HL-60 (cell line): ENCODE measurements at places on chromosomes 16 and 17.

DNA sequence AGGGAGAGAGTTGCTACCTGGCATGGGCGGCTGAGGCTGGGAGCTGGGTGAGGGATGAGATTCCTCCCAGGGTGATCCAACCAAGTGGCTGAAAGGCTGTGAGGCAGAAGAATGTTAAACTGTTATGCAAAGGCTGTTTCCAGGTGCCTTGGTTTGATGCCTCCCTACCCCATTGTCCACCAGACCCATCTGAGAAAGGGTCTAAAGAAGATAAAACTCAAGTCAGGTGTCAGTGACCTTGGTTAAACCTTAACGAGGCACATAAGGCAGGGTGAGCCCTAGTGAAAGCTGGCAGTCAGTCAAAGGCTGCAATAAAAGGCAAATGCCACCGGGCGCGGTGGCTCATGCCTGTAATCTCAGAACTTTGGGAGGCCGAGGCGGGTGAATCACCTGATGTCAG, 23.8 kb downstream of the LDHD start:
- DNase-seq: no peak

GRCh38 chr17:13393841-13394710, 207.7 kb downstream of the HS3ST3A1 start:
- no peak for DNase-seq

DNA sequence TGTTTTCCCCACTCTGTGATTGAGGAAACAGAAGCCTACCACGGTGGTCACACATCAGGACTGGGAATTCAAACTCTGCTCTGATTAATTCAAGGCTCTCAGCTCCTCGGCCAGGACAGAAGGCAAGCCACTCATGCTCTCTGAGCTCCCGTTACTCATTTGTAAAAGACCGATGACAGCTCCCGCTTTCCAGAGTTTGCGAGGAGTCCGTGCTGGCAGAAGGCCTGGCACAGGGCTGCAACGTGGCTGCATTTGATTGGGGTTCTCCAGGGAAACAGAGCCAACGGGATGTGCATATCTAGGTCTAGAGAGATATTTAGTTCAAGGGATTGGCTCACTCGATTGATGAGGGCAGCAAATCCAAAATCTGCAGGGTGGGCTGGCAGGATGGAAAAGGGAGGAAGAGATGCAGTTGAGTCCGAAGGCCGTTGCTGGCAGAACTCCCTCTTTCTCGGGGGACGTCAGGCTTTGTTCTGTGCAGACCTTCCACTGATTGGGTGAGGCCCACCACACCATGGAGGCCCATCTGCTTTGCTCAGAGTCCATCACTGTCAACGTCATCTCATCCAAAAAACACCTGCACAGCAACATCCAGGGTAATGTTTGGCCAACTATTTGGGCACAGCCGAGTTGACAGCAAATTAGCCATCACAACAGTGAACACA, 215.5 kb upstream of the RPL38 start:
- DNase-seq: no peak

DNA sequence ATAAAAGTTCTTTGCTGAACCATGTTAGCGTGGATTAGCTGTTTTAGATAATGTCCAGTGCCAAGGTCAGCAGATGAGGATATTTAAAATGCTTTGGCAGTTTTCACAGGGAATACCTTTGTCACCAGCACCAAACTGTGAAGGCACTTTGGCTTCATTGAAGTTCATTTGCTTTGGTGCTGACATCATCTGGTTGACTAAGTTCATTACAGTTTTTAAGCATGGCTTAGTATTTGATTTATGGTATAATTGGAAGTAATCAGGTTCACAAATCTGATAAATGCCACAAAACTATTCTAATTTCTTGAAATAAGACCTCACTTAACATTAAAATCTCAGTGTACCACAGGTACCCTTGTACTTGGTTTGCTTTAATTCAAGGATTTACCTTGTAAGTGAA, 4.3 kb downstream of the GID4 start:
- no peak for DNase-seq

DNA sequence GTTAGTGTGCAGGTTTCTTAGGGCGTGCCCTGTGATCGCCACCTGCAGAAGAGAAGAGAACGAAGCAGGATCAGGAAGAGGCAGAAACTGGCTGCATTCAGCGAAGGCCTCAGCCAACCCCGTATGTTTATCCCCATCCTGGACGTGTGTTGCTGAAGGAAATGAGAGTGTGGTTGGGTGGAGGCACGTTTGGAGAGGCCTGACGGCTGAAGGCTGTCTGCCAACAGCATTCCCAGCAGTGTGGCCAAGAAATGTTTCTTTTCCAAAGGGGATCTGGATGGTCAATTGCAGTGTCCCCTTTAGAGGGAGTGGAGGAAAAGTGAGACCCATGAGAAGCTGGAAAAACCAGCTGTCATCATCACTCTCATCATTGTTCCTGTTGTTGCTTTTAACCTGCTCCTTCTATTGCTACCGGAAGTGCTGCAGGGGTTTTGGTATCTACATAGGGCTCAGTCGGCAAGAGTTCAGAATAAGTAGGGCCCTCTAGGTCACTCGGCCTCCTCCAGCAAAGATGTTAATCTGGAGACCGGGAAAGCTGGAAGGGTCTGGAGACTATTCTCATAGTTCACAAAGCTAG, 46.5 kb upstream of the SLC47A1 start:
- no peak for DNase-seq

GRCh38 chr17:63946440-63947363, 14.6 kb upstream of the CD79B start:
- peak; percentile 72 for DNase-seq

DNA sequence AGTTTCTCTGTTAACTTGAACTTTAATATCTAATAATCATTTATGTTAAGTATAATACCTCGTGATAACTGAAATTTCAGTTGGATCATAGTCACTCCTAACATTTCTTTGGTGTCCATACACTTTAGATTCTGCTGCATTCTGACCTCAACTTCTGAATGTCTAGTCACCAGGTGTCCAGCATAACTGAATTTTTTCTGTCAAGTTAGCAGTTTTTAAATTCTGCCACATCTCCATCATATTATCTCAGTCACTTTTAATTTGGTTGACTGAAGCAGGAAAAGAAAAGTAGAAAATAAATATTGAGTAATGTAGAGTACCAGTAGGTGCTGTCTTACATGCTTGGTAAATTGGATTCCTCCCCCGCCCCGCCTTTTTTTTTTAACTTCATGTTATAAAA, 128.6 kb downstream of the TANC2 start:
- DNase-seq: no peak

DNA sequence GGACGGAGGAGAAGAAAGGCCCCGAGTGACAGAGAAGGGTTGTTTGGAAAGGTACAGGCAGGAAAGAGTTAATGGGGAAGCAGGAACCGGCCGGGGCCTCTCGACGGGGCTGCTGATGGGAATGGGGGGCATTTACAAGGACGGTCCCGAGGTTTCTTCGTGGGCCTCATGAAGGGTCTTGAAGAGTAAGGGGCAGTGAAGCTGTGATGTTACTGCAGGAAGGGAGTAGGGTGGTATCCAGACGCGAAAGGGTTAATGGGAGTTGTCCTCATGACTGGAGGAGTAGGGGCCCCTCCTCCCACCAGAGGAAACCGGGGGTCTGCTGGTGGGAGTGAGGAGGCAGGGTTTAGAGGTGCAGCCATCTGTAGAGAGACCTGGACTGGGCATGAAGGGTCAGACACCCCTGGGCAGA, 481 bp downstream of the PDK2 start:
- DNase-seq: no peak

GRCh38 chr16:66728117-66728787, 23.2 kb downstream of the DYNC1LI2 start:
- DNase-seq: no peak

- DNase-seq: no peak
Measured at GRCh38 chr17:1552932-1553331, 9.7 kb downstream of the PITPNA start.

DNA sequence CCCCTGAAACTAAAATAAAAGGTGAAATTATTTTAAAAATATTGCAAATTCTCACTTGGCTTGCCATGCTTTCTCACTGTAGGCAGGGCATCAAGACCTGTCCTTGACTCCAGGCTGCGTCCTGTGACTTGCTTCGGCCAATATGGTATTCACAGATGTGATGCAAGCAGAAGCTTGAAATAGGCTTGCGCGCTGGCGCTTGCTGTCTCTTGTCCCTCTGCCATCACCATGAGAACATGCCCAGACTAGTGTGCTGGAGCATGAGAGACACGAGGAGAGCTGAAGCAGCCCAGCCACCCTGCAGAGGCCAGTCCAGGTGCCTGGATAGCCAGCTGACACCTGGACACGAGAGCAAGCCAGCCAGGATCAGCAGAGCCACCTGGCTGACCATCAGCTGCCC, 21.8 kb upstream of the ZKSCAN2 start:
- DNase-seq: no peak

DNA sequence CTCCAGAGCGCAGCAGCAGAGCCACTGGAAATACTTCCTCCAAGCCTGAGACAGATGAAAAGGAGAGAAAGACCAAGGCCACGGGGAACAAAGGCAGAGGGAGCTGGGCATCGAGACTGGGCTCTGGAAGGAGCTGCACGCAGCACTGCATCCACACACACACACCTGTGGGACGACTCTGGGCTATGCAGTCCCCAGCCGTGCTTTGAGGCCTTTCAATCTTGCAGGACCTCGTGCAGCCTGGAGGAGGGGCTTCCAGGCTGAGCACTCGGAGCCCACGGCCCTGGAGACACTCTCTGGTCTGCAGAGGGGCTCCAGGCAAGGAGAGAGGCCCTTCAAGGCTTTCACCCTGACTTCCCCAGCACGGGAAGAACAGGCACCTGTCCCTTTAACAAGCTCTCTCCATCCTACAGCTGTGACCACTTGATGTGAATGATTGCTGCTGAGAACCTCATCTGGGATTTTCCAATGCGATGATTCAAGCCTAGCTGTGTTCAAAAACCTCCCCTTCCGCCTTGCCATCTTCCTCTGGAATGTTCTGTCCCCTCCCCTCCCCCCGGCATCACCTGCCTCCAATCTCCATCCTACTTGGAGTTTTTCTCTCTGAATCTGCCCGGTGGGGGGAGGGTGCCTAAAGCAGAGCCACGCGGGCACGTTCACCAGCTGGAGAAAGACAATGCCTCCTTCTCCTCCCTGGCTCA, 37.5 kb downstream of the RBFOX3 start:
- no peak for DNase-seq

DNA sequence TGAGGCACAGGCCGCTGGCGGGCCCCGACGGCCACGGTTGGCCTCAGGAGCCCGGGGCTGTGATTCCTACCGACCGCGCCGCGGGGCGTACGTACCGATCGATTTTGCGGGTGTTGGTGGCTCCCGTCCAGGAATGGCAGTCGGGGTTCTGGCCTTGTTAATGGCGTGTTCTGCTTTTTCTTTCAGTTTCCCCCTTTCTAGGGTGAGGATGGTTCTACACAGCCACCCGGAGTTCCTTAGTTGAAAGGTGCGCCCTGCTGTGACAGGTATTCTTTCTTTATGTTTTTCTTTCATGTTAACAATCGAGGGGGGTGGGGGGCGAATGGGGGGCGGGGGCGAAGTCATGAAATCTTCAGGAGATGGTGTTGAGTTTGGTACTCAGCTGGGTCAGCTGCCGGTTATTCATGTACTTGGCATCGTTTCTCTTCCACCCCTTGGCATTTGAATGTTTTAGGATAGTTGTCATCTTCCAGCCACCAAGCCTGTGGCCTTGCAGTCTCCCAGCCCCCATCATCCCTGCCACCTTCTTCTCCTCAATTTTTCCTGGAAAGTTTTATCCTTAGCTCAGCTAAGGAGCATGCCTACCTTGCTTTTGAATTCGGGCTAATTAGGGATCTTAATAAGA, 802 bp downstream of the CYLD start:
- DNase-seq: peak; percentile 40

DNA sequence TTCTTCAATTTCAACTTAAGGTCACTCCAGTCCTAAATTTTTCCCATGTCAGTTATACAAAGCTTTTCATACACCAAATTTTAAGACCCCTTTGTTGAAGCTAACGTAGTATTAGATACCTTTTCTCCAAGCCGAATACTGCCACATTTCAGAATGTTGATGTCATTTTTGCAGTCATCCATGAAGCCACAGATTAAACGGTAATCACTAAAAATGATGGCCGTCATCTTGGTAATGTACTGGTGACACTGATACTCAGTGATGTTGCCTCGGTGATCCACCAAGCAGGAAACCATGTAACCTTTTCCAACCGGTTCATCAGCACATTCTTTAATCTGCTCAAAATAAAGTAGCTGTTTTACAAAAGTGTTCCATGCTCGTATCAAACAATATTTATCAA, 82.1 kb upstream of the CLEC18B start:
- DNase-seq: no peak

- no peak for DNase-seq
Measured at GRCh38 chr16:7442050-7442449, 109.4 kb downstream of the RBFOX1 start.
